ENCODE measurements at places on chromosomes 16 and 17.

- DNase-seq = no peak
Observed at GRCh38 chr17:65593092-65593854, 31.8 kb upstream of the AXIN2 start.

- peak; percentile 50 for DNase-seq
Observed at GRCh38 chr17:32588982-32589381, 102.2 kb downstream of the CDK5R1 start.

- no peak for DNase-seq
Observed at GRCh38 chr16:9307446-9307845, 216.0 kb downstream of the HAPSTR1 start.

GRCh38 chr16:88907768-88908167 lies 41.3 kb upstream of the PABPN1L start:
- no peak for DNase-seq

- no peak for DNase-seq
Observed at GRCh38 chr17:57211543-57211942, 44.8 kb upstream of the MSI2 start.

- peak; percentile 53 for DNase-seq
Observed at GRCh38 chr16:31711344-31711845, 162.2 kb upstream of the ZNF267 start.

- no peak for DNase-seq
Observed at GRCh38 chr17:40950176-40950575, 12.7 kb upstream of the KRT23 start.

- DNase-seq = no peak
Observed at GRCh38 chr16:85330006-85330693, 217.9 kb upstream of the CIBAR2 start.

GRCh38 chr17:79811868-79812352 lies 15.0 kb upstream of the CBX8 start:
- DNase-seq = no peak

- DNase-seq = no peak
Observed at GRCh38 chr16:82432261-82432660, 194.5 kb upstream of the CDH13 start.
